A673 (cell line): ENCODE measurements at places on chromosomes 6 and 20. TPM values are rescaled to one million over a fixed set of nuclear protein-coding genes. Genes with fewer than 3 reads are reported as not detected.

DNA sequence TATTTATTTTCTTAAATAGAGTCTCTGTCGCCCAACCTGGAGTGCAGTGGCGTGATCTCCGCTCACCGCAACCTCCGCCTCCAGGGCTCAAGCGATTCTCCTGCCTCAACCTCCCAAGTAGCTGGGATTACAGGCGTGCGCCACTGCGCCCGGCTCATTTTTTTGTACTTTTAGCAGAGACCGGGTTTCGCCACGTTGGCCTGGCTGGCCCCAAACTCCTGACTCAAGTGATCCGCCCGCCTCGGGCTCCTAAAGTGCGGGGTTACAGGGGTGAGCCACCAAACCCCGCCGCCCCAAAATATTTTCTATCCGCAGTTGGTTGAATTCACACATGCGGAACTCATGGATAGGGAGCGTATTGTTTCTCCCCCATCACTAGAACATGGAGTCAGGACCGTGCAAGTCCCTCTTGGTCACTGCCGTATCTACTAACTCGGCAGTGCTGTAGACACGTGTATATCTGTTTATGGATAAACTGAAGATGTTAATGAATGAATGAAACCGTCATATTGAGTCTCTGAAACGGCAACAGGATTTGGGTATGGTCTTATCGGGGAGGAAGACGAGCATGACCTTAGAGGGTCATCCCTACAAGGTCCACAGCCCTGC, 904 bp downstream of the MKKS start:
- peak overlapping the region; percentile 87 for H3K27ac ChIP-seq
- no peak for DNase-seq
- H3K36me3 ChIP-seq = no peaks in the 10 kb centered on the region
- H3K4me1 ChIP-seq = peaks cover 45% of the 10 kb centered on the region

The RAB32 gene
- total RNA-seq = 2.0 and 2.6 TPM in 2 replicates

DNA sequence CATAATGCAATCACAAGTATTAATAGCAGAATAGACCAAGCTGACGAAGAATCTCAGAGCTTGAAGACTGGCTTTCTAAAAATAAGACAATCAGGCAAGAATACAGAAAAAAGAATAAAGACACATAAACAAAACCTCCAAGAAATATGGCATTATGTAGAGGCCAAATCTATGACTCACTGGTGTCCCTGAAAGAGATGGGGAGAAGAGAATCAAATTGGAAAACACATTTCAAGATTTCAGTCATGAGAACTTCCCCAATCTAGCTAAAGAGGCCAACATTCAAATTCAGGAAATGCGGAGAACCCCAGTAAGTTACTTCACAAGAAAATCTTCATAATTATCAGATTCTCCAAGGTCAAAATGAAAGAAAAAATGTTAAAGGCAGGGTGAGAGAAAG, 69.0 kb upstream of the PDE7B start:
- no peaks in the 10 kb centered on the region for H3K4me1 ChIP-seq
- H3K36me3 ChIP-seq = no peaks in the 10 kb centered on the region
- H3K4me3 ChIP-seq = no peak overlapping the region
- no peak for DNase-seq

GRCh38 chr6:127249621-127250020, 17.0 kb upstream of the RNF146 start:
- no peak for DNase-seq
- H3K36me3 ChIP-seq = no peaks in the 10 kb centered on the region
- no peak overlapping the region for H3K4me3 ChIP-seq
- no peaks in the 10 kb centered on the region for H3K27me3 ChIP-seq
- H3K4me1 ChIP-seq = no peaks in the 10 kb centered on the region

The TCF19 gene
- 31.8 and 39.1 TPM in 2 replicates for total RNA-seq

The TRPC4AP gene
- 34.6 and 39.5 TPM in 2 replicates for total RNA-seq

DNA sequence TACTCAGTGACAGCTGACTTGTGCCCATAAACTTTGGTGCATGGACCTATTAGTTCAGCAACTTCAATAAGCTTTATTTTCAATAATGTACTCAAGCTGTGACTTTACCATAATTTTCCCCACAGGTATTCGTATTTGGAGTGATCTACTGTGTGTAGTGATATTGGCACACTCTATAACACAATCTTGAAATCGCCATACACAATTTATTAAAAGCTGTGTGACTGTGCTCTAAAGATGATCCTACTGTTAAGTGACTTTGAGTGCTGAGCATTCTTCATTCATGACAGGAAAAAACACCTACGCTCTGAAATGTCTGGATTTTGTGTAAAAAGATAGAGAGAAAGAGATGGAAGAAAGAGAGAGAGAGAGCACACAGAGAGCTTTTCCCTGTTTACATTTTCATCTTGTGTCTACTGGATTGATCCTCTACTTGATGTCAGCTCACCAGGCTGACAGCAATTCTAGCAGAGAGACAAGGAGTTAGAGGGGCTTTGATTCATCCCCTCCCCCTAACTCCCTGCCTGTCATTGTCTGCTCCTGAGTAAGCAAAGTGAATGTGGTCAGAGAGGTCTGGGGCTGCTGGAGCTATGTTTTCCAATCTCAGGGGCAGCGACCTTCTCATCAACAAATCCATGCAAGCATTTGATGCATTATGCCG, 538.7 kb upstream of the POU3F2 start:
- H3K4me1 ChIP-seq = no peaks in the 10 kb centered on the region
- H3K27me3 ChIP-seq = no peaks in the 10 kb centered on the region
- DNase-seq = no peak
- H3K36me3 ChIP-seq = no peaks in the 10 kb centered on the region

The PLCB4 gene
- total RNA-seq = 4.7 and 6.2 TPM in 2 replicates

The OLIG3 gene
- total RNA-seq = not detected in 2 replicates

The CENPQ gene
- 10.7 and 11.7 TPM in 2 replicates for total RNA-seq

- H3K4me1 ChIP-seq = peaks cover 5% of the 10 kb centered on the region
- H3K27me3 ChIP-seq = no peaks in the 10 kb centered on the region
- no peaks in the 10 kb centered on the region for H3K36me3 ChIP-seq
- DNase-seq = no peak
Observed at GRCh38 chr6:11364971-11365397, 132.5 kb upstream of the NEDD9 start.

DNA sequence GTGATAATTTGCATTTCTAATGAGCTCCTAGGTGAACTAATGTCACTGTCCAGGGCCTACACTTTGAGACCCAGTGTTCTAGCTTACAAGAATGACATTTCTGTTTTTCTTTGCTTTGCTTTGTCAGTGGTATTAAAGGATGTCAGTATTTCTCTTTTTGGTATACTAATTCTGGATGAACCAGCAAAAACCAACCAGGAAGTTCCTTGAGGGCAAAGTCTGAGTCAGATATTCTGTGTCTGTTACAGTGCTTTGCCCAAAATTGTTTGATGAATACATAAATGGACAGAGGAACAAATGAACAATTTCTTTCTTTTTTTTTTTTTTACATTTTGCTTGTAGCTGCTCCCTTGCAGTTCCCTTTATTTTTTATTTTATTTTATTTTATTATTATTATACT, 15.4 kb downstream of the COQ3 start:
- DNase-seq = no peak
- no peaks in the 10 kb centered on the region for H3K4me1 ChIP-seq
- H3K27ac ChIP-seq = no peak overlapping the region
- no peaks in the 10 kb centered on the region for H3K36me3 ChIP-seq

DNA sequence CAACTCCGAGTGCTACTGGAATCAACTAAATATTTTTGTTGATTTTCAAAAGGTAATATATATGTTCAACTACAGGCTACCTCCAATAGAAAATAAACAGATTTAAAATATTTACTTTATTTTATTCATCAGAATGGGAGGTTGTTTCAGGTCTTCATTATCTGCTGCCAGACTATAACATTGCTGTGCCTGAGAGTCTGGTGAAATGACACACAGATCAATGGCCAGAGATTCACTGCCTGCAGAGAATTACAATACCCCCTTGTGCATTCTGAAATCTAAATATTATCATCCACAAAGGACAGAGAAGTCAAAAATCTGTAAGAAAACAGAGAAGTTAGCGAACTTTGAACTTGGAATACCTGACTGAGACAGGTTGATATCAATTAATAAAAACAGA, 667.8 kb upstream of the GJE1 start:
- no peak overlapping the region for H3K27ac ChIP-seq
- no peak for DNase-seq
- no peak overlapping the region for H3K4me3 ChIP-seq

GRCh38 chr6:110814102-110815014, 911 bp downstream of the CDK19 start:
- H3K4me3 ChIP-seq = peak overlapping the region; percentile 74
- DNase-seq = peak; percentile 62
- H3K27ac ChIP-seq = peak overlapping the region; percentile 97

The TP53TG5 gene
- total RNA-seq = 0.69 TPM in 1 of 2 replicates, not detected in the other

The CRIP3 gene
- 2.4 TPM in 2 replicates for total RNA-seq

- no peaks in the 10 kb centered on the region for H3K36me3 ChIP-seq
- no peak overlapping the region for H3K4me3 ChIP-seq
- H3K4me1 ChIP-seq = peaks cover 33% of the 10 kb centered on the region
- DNase-seq = peak; percentile 72
- H3K27me3 ChIP-seq = no peaks in the 10 kb centered on the region
Observed at GRCh38 chr6:36666826-36667591, 11.5 kb upstream of the CDKN1A start.

DNA sequence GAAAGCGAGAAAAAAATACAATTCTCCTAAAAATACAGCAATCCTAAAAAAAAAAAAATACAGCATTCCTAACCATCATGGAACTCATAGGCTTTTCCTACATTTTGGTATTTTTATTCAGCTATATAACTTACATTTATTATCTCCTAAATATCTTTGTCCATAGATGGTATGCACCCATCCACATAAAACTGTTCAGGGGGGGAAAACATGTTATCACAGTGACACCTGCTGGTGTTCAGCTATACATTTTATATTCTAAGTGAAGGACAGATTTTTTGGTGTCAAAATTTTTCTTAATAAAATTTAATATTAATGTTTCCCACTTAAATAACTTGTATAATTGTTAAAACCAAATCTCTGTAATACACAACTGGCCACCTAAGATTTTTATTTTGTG, 58.0 kb downstream of the BLOC1S5 start:
- DNase-seq = peak; percentile 46
- H3K4me3 ChIP-seq = no peak overlapping the region
- H3K27me3 ChIP-seq = no peaks in the 10 kb centered on the region
- no peaks in the 10 kb centered on the region for H3K36me3 ChIP-seq

DNA sequence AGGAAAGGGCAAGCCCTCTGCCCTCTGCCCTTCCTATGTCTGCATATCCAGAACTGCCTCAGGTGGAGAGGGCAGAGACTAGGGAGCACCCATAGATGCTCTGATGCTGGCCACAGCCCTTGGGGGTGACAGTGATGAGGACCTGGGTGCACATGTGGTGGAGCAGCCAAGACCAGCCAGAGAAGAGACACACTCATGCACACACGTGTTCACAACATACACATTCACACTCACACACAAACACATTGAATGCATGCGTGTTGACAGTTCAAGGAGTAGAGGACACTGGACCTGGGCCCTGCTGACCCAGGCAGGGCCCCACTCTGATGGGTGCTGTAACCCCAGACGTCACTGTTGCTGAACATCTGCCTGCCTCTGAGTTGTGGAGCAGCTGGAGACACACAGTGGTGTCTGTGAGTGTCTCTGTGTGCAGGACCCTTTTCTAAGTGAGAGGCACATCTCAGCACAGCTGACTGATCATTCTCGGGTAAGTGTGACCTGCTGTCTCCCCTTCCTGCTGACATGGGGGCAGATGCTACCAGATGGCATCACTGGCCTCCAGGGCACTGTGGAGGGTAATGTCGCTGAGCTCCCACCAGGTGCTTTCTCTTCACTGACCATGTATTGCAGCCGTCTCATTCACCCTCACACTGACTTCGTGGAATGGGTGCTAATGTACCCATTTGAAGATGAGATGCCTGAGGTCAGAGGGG, 30.1 kb upstream of the MAS1L start:
- H3K4me3 ChIP-seq = no peak overlapping the region
- H3K36me3 ChIP-seq = no peaks in the 10 kb centered on the region
- no peak for DNase-seq
- H3K27ac ChIP-seq = no peak overlapping the region
- H3K4me1 ChIP-seq = no peaks in the 10 kb centered on the region
- peaks cover 4% of the 10 kb centered on the region for H3K27me3 ChIP-seq

GRCh38 chr6:81777586-81778268, 25.2 kb upstream of the TENT5A start:
- H3K27me3 ChIP-seq = no peaks in the 10 kb centered on the region
- no peaks in the 10 kb centered on the region for H3K4me1 ChIP-seq
- no peaks in the 10 kb centered on the region for H3K36me3 ChIP-seq
- H3K27ac ChIP-seq = no peak overlapping the region
- no peak overlapping the region for H3K4me3 ChIP-seq

DNA sequence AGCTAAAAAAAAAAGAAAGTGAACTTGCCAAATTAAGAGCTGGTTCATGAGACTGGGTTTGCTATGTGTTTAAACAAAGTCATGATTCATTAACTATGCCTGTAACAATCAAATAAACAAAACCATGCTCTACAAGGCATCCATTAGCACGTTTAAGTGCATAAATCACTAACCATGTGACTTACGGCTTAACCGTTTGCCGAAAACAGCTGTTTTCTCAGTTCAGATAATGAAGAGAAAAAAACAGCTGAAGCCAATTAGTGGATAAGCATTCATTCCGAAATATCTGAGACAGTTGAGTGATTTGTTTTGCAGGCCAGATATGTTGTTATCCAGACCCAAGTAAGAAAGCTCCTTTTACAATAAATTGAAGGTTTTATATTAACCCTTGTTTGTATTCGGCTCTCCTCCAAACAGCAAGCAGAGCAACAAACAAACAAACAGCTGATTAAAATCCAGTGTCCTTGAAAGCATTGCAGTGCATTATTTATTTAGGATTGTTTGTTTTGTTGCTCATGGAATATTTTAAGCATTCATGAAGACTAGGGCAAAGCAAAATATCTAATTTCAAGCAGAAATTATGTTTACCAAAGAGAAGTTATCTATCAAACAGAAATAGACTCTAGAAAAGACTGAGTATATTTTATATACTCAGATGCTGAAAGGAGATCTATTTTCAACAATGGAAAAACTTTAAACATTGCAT, 343.5 kb downstream of the RFPL4B start:
- DNase-seq = peak; percentile 84
- H3K27me3 ChIP-seq = no peaks in the 10 kb centered on the region
- H3K27ac ChIP-seq = peak overlapping the region; percentile 55
- no peak overlapping the region for H3K4me3 ChIP-seq
- no peaks in the 10 kb centered on the region for H3K36me3 ChIP-seq
- peaks cover 39% of the 10 kb centered on the region for H3K4me1 ChIP-seq

GRCh38 chr6:38117281-38117680, 297.8 kb downstream of the ZFAND3 start:
- DNase-seq = no peak
- H3K4me3 ChIP-seq = no peak overlapping the region
- peaks cover 7% of the 10 kb centered on the region for H3K36me3 ChIP-seq

GRCh38 chr20:56646599-56646998, 17.5 kb downstream of the TFAP2C start:
- no peaks in the 10 kb centered on the region for H3K36me3 ChIP-seq
- H3K4me3 ChIP-seq = no peak overlapping the region
- H3K27ac ChIP-seq = no peak overlapping the region
- peaks cover 14% of the 10 kb centered on the region for H3K27me3 ChIP-seq
- no peak for DNase-seq

- H3K4me1 ChIP-seq = peaks cover 24% of the 10 kb centered on the region
- no peaks in the 10 kb centered on the region for H3K27me3 ChIP-seq
- no peaks in the 10 kb centered on the region for H3K36me3 ChIP-seq
- no peak overlapping the region for H3K4me3 ChIP-seq
- DNase-seq = peak; percentile 59
Observed at GRCh38 chr20:54058420-54059139, 11.8 kb downstream of the BCAS1 start.

The TMEM244 gene
- not detected in 2 replicates for total RNA-seq
